ENCODE measurements at places on chromosomes 7 and 10.

- DNase-seq, result no peak
These were observed 16.6 kb downstream of the ZNF862 start for GRCh38 chr7:149854611-149855360.

DNA sequence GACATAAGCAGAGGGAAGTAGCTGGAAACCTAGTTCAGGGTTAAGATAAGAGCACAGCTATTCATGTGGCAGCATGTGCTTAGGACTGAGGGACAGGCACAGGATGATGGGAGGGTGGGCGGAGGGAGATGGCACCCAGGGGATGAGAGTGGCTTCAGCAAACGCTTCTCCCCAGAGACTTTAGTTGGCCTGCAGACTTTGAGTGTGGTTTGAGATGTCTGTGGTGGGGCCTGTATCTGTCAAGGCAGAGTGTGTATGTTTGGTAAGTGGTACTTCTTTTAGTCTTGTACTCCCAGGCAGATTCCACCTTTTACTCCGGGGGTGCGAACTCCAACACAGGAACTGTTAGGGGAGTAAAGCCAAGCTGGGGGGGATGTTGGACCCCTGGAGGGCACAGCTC is 88.9 kb downstream of the WDFY4 start:
- no peak for DNase-seq

- no peak for DNase-seq
These were observed 104.7 kb downstream of the SFMBT2 start for GRCh38 chr10:7306147-7306546.

- DNase-seq, result no peak
These were observed 110.5 kb downstream of the CPEB3 start for GRCh38 chr10:92180399-92180798.

All from stimulated activated CD4-positive, alpha-beta T cell treated with anti-CD3 and anti-CD28 coated beads, Interleukin-4, amount 100 ng/mL, for 24 hours (primary cell).